NCI-H226 (cell line): ENCODE measurements at places on chromosomes 6 and 20.

DNA sequence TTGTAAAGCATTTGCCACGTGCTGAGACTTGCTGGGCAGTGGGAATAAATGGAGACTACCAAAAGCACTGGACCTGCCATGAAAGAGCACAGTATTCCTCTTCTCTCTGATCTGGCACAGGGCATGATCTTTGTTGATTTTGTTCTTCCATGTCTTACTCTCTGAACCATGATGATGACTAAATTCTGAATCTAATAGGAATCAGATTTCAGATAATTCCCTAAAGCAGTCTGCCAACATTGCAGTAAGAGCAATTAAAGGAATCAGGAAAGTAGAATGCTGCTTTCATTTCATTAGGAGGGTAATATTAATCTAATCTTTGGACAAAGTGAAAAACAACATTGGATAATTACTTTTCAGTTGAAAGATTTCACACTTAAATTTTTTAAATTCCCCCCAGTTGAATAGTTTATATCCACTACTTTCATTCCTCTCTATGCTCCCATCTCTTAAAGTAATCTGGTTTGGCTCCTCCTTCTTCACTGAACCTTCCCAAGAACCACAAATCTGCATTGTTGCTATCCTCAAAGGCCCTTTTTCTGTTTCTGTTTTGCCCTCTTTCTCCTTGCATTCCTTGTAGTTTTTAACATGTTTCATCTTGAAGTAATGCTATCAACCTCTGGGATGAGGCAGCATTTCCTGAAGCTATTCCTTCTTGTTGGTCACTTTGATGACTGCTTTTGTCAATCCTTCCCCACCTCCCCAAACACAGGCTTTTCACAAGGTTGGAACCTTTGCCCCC is 243.2 kb upstream of the TENT5A start:
- DNase-seq = peak; percentile 56

- peak; percentile 47 for DNase-seq
These were observed 1.1 kb downstream of the SPAG4 start for GRCh38 chr20:35616465-35617396.

GRCh38 chr6:2225422-2226392 is 19.7 kb downstream of the GMDS start:
- no peak for DNase-seq

DNA sequence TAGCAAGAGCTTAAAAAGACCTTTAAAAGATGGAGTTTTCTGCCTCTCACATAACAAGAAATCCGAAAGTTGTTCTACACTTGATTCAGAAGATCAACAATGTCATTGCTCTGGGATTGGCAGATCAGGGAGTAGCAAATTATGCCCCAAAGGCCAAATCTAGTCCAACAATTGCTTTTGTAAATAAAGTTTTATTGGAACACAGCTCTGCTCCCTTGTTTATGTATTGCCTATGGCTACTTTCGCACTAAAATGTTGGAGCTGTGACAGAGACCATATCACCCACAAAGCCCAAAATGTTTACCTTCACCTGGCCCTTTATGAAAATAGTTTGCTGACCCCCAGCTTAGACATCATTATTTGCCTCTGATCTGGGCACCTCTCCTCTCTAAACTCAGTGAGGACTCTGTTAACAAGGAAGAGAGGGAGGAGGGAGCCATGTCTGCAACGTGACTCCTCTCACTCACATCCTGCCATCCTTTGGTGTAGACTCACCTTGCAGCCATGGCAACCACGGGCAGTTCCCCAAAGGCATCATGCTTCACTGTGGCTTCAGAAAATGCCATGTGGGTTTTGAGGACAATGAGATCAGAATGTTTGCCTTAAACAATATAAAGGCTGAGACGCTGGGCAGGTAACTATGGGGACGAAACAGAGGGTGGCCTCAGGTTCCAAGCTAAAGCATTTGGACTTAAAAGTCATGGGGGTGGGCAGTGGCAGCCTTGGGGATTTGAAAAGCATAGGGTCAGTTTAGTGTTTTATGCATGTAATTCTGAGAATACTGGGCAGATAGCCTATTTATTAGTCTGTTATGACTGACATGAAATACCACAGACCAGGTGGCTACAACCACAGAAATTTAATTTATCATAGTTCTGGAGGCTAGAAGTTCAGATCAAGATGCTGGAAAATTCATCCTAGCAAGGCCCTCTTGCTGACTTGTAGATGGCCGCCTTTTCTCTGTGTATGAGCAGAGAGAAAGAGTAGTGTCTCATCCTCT is 149.7 kb upstream of the TNFAIP3 start:
- DNase-seq = peak; percentile 3

DNA sequence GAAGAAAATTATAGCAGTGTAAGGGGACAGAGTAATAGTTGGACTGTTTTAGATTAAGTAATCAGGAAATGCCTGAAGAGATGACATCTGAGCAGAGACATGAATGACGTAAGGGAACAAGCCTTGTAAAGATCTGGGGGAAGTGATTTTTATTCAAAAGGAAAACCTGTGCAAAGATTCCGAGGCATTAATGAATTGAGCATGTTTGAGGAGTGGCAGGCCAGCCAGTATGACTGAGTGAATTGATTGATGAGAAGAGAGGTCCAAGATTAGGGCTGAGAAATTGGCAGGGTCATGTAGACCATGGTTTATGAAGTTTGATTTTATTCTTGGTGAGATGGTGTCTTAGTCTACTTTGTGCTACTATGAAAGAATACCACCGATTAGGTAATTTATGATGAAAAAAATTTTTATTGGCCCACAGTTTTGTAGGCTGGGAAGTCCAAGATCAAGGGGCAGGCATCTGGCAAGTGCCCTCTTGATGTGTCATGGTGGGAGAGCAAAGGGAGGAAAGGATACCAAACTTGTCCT is 95.1 kb downstream of the LIN28B start:
- DNase-seq = no peak

GRCh38 chr6:98836962-98837944 is 2.9 kb downstream of the POU3F2 start:
- no peak for DNase-seq

DNA sequence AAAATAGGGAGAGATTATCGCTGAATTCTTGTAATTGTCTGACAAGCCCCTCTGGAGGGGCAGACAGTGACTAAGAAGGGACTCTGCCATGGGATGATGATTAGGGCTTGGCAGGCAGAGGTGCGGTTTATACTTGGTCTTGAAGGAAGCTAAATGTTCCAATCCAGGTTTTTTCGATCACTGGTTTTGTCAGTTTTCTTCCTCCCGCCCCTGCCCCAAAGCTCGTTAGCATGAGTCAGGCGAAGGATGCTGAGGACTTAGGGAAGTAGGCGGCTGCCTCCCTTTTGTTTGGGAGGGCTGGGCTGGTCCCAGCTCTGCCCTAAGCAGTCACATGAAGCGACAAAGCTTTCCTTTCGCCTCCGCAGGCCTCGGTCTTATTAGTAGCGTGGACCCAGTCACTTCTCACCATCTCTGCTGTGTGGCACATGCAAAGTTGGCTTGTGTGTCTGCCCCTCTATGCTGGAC is 314.2 kb downstream of the CDC5L start:
- no peak for DNase-seq

DNA sequence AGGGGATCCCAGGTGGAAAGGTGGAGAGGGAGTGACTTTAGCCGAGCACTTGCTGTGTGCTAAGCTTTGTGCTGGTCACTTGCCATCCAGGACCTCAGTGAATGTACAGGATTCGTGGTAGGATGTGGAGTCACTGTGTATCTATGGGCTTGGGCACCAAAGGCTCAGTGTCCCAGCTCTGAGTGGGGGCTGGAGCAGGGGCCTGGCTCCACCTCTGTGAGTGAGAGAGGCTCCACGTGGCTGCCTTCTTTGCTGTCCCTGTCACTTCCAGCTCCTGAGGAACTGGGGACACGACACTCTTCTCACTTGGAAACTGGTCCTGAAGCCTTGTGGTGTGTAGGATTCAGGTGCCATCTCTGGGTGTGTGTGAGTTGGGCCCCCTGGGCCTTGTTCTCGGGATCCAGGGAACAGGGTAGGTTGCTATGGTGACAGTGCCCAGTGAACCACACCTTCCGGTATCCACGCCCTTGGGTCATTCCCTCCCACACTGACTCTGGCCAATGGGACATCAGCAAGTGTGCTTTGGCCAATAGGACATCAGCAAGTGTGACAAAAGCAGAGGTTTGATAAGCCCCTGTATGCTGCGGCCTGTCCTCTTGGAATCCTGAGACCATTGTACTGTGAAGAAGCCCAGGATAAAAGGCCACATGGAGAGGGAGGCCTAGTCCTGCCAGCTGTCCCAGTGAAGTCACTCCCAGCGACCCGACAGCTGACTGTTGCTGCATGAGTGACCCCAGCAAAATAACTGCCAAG is 87.7 kb downstream of the CDH22 start:
- no peak for DNase-seq

DNA sequence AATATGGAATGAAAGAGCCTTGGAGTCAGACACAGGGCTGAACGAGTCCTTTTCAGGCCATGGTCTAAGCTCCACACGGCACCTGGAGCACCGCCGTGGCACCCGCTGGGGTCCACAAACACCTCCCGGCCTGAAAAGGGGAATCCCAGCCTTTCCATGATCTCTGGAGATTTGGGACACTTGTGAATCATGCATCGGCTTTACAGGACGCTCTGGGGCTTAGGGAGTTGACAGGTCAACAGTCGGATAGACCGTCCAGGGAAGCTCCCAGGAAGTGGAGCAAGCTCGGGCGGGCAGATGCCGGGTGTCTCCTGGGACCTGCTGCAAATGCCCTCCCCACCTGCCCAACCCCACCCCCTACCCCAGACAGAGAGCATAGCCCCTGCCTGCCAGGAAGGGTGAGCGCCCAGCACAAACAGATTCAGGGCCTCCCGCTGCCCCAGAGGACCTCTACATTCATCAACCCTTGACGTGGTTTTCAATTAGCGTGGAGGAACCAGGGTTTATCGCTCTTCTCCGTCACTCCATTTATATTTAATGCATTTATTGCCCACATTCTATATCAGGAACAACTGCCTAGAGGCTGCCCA is 53.6 kb downstream of the YTHDF1 start:
- no peak for DNase-seq

DNA sequence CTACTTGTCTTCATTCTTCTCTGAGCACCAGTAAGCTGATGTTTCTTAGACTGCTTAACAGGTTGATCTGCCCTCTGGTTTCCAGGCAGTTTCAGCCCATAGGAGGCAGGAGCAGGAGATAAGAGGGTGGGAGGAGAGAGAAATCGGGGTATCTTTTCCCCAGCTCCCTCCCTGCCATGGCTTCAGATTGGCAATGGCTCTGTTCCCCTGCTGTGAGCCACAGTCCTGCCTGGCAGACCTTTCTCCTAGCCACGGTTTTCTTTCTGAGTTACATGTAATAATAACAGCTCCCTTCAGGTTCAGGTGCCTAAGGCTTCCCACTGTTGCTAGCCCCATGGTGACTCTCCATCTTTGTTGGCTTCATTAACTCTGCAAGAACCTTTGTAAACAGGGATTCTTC is 115.3 kb downstream of the CD83 start:
- no peak for DNase-seq

- peak; percentile 95 for DNase-seq
These were observed at the start of gene PSORS1C1 for GRCh38 chr6:31114541-31114878. Gene PSORS1C1, plus strand, starts transcription at chr6:31114800. Its CDS starts 14,833 bp downstream, at chr6:31129633.

- no peak for DNase-seq
These were observed 474.8 kb upstream of the ID4 start for GRCh38 chr6:19362396-19362795.

DNA sequence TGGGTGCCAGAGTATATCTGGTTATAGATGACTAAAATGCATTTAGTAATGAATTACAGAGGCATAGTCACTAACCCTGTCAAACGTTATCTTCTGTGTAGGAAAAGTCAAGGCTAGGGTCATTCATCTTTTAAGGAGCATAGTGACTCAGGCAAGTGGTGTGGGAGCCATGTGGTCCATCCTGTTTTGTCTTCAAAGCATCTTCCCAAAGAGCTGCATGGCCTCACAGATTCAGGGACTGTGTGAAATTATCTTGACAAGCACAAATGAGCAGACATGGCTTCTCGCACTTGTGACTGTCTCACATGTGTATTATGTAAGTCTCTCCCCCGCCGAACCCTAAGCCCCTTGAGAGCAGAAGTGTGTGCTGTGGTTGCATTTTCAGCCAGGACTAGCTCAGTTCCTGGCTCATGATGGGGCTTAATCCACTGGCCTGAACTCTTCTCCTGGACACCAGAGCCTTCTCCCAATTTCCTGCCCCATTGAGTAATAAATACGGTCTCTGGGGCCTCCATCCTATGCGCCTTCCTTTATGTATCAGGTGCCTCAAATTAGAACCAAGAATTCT is 769.1 kb downstream of the QKI start:
- DNase-seq = no peak

GRCh38 chr20:19944772-19945459 is 72.2 kb upstream of the NAA20 start:
- no peak for DNase-seq

DNA sequence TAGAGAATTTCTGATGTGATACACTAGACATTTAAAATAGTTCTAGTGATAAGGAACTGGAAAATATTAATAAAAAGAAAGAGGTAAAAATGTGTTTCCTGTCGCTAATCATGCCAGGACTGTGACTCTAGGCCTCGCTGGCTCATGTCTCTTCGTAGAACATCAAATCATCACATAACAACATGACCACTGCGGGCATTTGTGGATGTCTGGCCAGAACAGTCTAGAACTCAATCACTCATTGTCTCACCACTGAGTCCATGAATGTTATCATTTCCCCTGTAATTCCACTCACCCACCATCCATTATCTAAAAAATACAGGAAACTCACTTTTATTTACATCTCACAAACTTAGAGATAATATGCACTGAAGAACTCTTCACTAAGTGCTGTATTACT is 3.4 kb downstream of the HMGN3 start:
- DNase-seq = no peak

- DNase-seq = no peak
These were observed 12.0 kb upstream of the ABRACL start for GRCh38 chr6:139016337-139017213.

- no peak for DNase-seq
These were observed 22.0 kb upstream of the SLC2A12 start for GRCh38 chr6:134074151-134075055.

- DNase-seq = no peak
These were observed 57.2 kb downstream of the MTFR2 start for GRCh38 chr6:136192902-136193301.

DNA sequence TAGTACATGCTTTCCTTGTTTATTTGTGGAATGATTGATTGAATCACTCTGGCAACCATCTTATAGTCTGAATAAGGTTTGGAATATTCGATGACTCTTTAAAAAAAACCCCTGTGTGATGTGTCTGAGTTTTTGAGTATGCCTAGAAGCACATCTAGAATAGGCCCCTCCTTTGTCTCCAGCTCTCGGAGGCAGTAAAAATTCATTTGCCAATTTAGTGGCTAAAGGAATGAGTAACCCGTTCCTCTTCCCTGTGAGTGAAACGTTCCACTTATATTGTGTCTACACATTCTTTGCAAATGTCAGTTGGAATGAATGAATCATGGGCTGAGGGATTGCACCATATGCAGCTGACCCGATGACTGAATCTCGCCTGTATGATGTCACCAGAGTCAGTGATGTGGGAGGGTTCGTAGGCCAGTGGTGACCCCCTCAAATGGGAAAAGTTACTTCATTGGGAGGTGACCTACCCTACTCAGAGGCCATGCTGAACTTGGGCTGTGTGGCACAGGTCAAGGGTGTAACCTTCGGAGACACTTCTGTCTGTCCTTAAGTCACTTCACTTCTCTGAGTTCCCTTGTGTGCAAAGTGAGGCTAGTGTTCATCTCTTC is 21.6 kb downstream of the MOCS3 start:
- DNase-seq = peak; percentile 98
